GM23338 (cell line): ENCODE measurements at places on chromosomes 6 and 20. TPM values are rescaled to one million over a fixed set of nuclear protein-coding genes. Genes with fewer than 3 reads are reported as not detected.

- DNase-seq = no peak
Measured at GRCh38 chr20:11140359-11140758, 466.6 kb upstream of the JAG1 start.

DNA sequence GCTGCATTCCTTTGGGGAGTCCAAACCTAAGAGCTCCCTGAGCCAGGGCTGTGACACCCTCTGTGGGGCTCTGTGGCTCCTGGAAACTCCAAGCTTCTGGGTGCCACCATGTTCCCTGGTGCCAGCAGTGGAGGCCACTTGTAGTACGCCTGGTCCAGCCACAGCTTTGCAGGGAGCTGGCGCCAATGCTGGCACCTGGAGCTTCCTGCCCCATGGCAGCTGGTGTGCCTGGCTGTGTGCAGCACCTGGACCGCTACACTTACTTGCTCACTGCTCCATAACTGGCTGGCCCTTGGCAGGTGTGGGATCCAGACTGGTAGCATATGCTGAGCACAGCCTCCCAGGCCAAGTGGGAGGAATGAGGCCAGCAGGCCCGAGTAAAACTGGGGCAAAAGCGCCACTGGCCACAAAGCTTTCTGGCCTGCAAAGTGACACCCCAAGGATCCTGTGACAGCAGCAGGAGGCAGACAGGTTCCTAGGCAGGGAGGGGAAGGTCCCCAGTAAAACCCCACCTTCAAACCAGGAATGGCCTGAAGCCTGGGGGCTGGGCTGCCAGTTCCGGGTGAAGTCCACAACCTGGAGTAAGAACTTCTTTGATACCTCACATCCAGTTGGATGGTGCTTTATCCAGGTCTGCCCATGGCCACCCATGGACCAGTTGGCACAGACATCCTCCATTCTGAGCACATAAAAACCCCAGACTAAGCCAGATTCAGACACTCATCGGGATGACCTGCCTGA is 461.0 kb downstream of the TBC1D32 start:
- no peak for DNase-seq

- DNase-seq = no peak
Measured at GRCh38 chr20:3430376-3431069, 23.1 kb upstream of the DNAAF9 start.

Gene IRAK1BP1
- 9.2 and 12.8 TPM in 2 replicates for total RNA-seq
